ENCODE measurements at places on chromosomes 4 and X.

DNA sequence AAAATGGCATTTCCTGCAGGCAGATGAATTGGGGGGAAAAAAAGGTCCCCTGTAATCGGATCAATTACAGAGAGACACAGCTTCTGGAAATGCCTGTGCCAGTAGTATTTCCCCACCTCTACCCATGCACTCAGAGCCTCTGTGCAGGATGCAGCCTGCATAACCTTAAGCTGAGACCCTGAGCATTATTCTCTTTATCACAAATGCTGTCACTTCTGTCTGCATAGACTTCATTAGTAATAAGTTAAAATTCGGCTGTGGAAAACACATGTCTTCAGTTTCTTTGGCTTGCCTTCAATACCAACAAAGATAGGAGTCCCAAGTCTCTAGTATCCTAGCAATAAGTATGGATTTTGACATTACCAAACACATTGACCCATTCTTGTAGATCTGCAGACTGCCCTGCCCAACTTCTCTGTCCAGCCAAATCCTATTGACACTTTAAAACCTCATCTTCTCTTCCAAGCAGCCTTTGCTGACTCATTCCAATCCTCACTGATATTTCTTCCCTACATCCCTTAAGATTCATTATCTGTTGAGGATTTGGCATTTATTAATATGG lies 70.8 kb downstream of the LUZP4 start:
- DNase-seq = no peak

- DNase-seq = peak; percentile 36
Measured at GRCh38 chrX:24799078-24799477, 105.4 kb downstream of the POLA1 start.

GRCh38 chrX:39308126-39308525 lies 506.9 kb downstream of the MID1IP1 start:
- no peak for DNase-seq

DNA sequence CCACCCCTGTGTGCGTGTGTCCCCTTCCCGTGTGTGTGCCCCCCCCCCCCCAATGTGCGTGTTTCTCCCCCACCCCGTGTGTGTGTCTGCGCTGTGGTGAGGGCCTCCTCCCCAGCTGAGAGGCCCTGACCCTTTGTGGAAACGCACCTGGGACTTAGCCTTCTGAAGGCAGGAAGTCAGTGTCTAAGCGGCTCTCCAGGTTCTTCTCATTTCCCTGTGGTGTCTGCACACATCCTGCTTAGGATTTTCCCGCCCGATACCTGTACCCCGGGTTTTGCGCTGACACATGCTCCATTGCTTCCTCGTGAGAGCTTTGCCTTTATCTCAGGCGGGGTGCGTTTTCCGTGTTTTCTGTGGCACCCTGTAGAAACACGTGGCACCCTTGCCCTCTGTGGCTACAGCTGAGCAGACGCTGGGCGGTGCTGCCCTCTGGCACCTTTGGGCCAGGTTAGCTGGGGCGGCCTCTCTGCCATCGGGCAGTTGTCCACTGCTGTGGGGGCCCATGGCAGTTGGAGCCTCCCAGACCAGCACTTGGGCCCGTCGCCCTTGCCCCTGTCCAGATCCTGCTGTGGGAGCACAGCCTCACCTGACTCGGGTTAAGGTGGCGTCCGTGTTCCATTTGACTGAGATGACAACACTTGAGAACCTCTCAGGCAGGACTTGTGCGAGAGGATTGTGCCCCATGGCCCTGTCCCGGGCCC lies 26.3 kb downstream of the MAEA start:
- DNase-seq = no peak

- no peak for DNase-seq
Measured at GRCh38 chr4:52873191-52873590, 11.1 kb downstream of the RASL11B start.

Measured in WERI-Rb-1 (cell line).